ENCODE measurements at places on chromosomes 7 and 10.

DNA sequence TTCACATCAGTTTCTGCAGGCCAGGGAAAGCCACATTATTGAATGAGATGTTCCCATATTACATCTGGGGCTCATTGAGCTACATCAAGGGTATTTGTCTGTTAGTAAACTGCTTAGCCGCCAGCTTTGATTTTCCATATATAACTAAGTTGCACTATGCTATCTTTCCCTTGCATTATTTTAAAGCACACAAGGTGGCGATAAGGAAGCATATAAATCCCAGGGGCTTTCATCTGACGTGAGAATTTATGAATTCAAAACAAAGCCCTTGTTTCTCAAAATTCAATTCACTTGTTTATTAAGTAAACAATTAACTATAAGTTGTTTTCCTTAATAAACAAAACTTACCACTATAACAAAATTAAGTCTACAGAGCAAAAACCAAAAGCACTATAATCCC lies 334.1 kb upstream of the TPK1 start:
- no peak for DNase-seq

- DNase-seq: peak; percentile 48
Measured at GRCh38 chr10:22931948-22932347, 4.1 kb downstream of the ARMC3 start.

GRCh38 chr7:130180571-130181262 lies 24.5 kb downstream of the TMEM209 start:
- DNase-seq: peak; percentile 43

GRCh38 chr7:67392596-67393438 lies 396.2 kb downstream of the TYW1 start:
- no peak for DNase-seq

DNA sequence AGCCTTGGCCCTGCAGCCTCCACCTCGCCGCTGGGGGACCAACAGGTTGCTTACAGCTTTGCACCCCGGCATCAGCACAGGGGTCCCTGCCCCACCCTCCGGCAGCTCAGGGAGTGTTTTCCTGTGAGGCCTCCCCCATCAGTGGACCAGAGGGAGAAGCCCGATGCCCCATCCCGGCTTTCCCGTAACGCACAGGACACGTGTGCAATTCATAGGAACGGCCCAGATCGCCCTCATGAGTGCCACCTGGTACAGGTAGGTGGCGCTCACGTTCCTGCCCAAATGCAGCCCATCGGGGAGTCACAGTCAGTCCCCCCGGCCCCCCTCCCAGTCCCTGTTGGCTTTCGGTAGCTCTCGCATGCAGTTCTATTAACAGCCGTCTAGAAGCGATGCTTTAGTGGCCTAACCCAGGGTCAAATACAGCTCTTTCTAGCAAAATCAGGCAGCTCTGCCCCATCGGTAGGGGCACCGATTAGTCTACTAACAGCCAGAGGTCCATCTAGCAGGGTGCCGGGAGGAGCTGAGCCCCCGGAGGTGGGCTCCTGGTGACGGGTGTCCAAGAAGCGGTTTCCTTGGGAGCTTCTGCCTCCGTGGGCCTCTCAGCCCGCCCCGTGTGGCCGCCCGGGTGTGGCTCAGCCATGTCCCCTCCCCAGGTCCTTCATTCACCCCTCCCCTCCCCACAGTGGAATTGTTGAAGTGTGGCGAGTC lies 48.4 kb upstream of the GTF2IRD1 start:
- DNase-seq: no peak

DNA sequence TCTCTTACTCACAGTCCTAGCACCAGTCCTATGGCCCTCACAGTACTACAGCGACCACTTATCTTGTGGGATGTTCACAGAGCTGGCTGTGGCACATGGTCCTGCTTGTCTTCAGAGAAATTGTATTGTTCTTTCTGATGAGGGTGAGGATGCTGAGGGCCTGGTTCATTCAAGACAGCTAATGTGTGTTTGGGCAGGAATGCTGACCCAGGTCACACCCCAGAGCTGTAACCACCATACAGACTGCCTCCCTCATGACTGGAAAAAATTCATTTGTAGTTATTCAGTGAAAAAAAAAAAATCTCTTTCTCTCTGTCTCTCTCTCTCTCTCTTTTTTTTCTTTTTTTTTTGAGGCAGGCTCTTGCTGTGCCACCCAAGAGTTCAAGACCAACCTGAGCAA lies 83.5 kb downstream of the KLF6 start:
- no peak for DNase-seq

- DNase-seq: no peak
Measured at GRCh38 chr7:21450941-21451340, 23.1 kb downstream of the SP4 start.

DNA sequence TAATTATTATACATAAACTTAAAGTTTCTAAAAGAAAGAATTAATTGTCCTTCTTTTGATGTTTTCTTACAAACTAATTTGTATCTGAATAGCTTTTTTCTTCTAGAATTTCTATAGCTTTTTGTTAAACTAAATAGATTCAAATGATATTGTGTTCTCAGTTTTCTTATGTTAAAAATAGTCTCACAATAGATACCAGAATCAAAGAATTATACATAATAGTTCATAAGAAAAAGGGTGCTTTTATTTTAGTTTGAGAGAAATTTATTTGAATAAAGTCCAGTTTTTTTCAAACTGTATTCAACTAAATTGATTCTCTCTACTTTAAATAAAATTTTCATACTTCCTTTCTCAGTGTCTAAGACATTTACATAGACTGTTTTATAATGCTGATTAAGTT lies 274.8 kb downstream of the SEMA3D start:
- no peak for DNase-seq

- DNase-seq: peak; percentile 71
Measured at GRCh38 chr10:99779335-99779734, 3.1 kb upstream of the ABCC2 start.

- no peak for DNase-seq
Measured at GRCh38 chr10:78328592-78329404, 295.1 kb downstream of the RPS24 start.

GRCh38 chr7:73424489-73424885 lies 9.1 kb upstream of the FZD9 start:
- DNase-seq: no peak

GRCh38 chr10:104831272-104831671 lies 190.2 kb downstream of the SORCS3 start:
- DNase-seq: no peak

DNA sequence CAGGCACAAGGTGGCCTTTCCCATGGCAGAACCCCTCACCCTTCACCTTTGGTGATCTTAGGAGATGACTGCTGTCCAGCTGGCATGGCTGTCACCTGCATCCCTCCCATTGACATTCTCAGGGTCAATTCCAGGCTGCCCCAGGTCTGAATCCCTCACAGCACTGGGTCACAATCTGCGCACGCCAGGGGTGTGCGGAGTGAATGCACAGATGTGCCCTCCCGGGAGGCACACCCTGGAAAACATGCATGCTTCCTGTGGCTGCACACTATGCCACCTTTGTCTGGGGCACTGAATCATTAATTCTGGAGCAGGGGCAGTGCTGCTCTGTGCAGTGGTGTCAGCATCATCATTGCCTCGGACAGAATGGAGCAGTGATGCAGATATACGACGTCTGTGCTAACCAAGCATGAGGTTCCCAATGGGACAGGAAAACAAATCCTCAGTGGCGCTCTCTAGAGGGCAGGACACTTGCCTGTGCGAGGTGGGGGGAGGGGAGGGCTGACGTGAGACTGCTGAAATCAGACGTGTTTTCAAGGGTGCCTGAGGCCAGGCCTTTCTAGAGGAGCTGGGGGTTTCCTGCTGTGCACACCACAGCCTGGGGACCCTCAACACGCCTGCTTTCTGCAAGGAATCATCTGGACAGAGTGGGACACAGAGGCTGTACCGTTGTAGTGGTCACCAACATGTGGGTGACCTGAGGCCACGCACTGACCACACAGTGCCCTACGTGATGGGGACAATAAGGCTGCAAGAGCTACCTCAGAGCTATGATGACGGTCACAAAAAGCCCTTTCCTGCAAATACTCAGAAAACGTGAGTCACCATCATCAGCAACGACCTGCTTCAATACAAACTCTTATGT lies 77.9 kb downstream of the HIPK2 start:
- DNase-seq: no peak

- no peak for DNase-seq
Measured at GRCh38 chr10:86553639-86554038, 32.0 kb upstream of the WAPL start.

- no peak for DNase-seq
Measured at GRCh38 chr7:100822236-100823139, 4.8 kb downstream of the EPHB4 start.

DNA sequence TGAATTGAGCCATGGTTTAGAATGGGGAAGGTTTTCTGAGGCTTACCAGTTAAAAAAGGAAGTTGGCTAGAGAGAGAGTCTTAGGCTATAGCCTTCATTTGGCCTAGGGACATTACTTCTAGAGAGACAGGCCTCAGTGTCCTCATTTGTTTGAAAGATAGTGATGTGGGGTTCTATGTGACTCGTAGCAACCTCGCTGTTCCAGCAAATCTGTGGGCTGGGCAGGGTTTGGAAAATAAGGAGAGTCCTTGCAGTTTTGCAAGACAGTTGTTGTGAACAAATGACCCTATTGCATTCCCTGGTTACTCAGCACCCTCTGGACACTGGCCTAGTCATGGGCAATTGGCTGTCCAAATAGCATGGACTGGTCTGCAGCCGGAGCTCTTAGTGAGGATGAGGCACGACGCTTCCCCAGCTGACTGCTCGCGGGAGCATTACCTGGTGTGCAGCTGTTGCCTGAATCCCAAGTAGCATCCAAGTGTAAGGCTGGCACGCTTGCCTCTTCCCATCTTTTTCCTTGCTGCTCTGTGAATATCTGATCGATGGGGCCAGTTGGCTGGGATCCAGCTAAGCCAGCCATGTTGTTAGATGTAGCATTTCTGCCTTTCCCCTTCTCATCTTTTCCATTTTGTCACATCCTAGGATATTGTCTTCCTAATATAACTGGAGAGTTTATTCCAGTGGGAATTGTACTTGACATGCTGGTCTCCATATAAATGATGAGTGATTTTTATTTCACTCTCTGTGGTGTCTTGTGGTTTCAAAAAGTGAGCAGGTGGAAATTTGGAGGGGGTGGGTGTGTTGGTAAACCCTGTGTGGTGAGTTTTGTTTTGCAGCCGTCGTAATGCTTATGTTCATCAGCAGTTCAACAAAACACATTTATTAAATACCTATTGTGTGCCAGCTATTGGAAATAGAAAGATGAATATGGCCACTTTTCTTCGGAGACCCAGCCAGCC lies 99.8 kb downstream of the SND1 start:
- DNase-seq: no peak

- DNase-seq: no peak
Measured at GRCh38 chr7:39324139-39324760, 242.0 kb upstream of the YAE1 start.

DNA sequence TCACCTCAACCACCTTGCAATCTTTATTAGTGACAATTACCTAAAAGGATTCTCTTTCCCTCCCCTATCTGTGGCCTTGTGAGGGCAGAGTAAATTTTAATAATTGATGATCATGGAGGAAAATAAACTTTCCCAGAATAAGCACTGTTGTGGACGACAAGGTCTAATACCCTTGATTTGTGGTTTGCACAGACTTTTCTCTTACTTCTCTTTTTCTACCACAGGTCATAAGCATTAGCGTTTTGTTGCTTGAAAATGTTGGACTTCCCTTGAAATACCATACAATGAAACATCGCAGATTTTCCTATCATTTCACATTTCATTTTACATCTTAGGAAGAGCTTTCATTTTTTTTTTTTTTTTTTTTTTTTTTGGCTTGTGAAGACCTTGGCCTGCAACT lies 188.1 kb upstream of the TMEM72 start:
- DNase-seq: no peak

GRCh38 chr7:124032369-124033094 lies at the start of gene TMEM229A:
Gene TMEM229A (minus strand): TSS chr7:124033067. CDS start chr7:124033003, 64 bp downstream.
- no peak for DNase-seq

DNA sequence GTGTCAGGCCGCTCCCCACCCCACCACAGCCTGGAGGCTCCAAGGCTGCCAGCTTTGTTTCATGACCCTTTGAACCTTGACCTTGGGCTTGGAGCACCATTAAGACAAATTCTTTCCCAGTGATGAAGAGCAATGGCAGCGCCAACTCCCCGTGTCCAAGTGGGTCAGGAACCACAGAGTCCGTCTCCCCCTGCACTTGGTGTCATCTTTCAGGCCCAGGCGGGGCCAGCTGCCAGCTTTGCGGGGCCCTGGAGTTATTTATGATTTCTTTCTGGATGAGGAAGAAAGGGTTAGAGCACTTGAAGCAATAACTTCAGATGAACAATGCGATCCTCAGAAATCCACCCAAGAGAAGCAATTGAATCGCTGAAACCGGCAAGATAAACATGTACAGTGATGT lies 110.8 kb downstream of the MYL10 start:
- DNase-seq: peak; percentile 28

DNA sequence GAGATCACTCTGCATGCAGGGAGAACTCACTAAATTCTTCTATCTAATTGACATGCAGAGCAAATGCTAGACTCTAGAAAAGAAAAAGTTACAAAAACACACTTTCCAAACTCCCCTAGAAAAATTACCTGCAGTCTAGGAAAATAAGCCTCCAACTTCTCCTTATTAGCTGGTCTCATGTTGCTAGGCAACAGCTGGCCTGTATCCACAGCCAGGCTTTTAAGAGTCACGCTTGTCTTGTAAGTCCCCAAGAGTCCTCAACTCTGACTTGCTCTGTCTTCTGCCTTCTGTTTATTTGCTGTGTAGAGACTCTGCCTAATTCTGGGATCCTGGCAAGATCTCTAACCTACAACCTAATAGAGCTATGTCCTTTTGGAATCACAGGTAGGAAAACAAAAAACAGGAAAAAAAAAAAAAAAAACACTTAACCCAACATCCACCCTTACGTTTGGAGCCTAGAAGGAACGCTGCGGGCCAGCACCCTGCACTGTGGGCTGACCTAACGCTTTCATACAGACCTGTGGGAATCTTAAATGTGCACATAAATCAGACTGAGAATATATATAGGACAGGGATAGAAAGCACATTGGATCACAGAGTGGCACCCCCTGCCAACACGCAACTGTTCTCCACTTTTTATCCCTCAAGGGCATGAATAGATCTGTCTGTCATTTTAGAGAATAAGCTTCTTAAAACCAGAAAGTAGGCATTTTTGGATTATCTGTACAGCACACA lies 117.0 kb upstream of the PTPRZ1 start:
- DNase-seq: no peak

GRCh38 chr10:44874166-44874565 lies 37.0 kb upstream of the TMEM72 start:
- no peak for DNase-seq

DNA sequence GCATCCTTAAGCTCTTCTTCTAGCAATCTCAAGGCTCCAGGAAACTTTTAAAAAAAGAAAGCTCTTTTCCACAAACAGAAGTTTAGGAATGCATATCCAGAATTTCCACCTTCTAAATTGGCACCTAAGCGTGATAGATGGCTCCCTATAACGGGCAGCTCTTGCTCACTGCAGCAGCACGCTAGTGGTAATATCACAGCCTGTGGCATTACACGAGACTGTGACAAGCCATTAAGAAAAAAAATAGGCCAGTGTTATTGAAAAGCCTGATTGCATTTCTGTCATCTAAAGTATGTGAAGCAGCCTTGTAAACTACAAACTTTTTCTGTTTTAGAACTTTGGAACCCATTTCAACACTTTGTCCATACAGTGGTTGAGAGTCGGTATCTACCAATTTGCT lies 263.8 kb downstream of the CAMK1D start:
- DNase-seq: no peak

- DNase-seq: peak; percentile 34
Measured at GRCh38 chr10:96387161-96387560, 28.4 kb upstream of the OPALIN start.

GRCh38 chr10:88896372-88896993 lies 16.4 kb downstream of the STAMBPL1 start:
- no peak for DNase-seq

- no peak for DNase-seq
Measured at GRCh38 chr10:66836771-66837170, 89.1 kb upstream of the LRRTM3 start.

- DNase-seq: peak; percentile 13
Measured at GRCh38 chr7:35753761-35754603, 46.9 kb upstream of the SEPTIN7 start.
